ENCODE measurements at places on chromosomes 3 and 15.

DNA sequence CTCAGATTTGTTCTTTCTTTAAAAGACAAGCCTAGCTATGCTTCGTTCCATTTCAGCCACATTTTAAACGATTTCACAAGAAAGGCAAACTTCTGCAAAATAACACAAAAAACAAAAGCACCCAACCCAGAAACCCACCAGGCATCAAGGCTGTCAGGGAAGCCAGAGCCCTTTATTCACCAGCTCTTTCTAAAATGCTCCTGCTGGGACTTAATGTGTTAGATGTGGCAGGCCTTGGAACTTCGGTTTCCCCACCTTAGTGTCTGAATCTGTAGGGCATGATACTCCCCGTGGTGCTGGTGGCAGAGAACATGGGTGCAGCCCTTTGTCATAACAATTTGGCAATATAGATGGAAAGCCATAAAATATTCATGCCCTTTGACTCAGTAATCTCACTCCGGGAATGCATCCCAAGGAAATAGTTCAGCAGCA is 56.8 kb upstream of the LCTL start:
- DNase-seq = no peak

- no peak for DNase-seq
Measured at GRCh38 chr3:77605865-77606264, 566.0 kb downstream of the ROBO2 start.

- no peak for DNase-seq
Measured at GRCh38 chr3:64667138-64667537, 20.7 kb downstream of the ADAMTS9 start.

DNA sequence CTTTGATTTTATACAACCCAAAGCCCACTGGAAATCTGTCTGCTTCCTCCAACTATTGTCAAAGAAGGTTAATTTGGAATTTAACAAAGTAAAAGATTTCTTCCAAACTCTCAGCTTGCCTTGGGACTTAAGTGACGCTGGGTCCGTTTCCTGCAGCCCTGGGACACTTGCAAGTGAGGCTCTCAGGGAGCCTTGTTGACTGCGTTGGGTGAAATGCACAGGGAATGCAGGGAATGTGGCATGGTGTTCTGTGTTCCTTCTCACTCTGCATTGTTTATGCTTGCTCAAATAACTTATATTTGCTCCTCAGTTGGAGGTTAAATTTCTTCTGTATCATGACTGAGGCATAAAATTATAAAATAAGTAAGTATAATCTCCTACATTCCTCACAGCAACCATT is 60.9 kb upstream of the TJP1 start:
- DNase-seq = no peak

GRCh38 chr3:128466840-128467541 is at the start of gene DNAJB8:
TSS of gene DNAJB8 (minus strand) at chr3:128466890. CDS start at chr3:128463245, 3,645 bp downstream.
- no peak for DNase-seq

- DNase-seq = peak; percentile 19
Measured at GRCh38 chr15:88255484-88256278, 858 bp downstream of the NTRK3 start.

DNA sequence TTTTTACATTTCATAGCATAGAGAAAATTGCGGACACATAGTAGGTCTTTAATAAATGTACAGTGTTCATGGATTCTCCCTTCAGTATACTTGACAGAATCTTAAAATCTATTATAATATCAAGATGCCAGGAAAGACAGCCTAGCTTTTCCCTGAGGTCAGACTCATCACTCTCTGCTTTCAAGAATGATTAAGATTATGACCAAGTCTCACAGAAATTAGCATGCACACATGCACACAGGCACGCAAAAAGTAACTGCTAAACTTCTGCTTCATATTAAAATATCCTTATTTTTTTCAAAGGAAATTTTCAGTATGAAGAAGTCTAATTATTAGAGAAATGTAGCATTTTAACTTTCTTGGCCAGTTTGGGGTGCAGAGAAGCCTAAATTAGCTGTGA is 493.8 kb upstream of the NECTIN3 start:
- no peak for DNase-seq

- DNase-seq = no peak
Measured at GRCh38 chr3:52373676-52374075, 57.6 kb downstream of the DNAH1 start.

GRCh38 chr15:31415201-31415600 is 88.6 kb downstream of the KLF13 start:
- DNase-seq = no peak

DNA sequence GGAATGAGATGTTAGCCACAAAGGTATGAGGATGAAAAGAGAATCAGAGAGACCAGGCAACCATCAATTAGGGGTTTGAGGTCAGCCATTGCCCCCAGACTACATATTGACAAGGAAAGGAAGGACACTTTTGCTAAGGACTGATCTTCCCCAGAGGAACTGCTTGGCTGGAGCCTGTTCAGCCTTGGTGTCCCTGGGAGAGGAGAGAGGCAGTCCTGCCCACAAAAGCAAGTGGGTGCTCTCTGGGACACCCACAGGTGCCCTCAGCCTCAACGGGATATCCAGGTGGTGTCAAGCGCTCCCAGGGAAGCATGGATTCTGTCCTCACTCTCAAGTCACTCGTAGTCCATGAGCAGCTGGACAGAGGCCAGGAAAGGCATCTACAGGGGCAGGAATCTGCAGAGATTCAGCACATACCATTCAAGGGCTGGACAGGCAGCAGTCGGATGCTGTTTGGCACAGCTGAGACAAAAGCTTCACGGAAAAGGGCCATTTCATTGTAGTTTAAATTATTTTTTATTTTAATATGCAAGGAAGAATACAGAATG is 166.2 kb downstream of the UACA start:
- DNase-seq = no peak

GRCh38 chr3:152257563-152258035 is 11.1 kb upstream of the MBNL1 start:
- DNase-seq = no peak

GRCh38 chr3:172142051-172142863 is 102.9 kb downstream of the FNDC3B start:
- DNase-seq = no peak

GRCh38 chr3:111051354-111051753 is 20.3 kb upstream of the NECTIN3 start:
- DNase-seq = no peak

DNA sequence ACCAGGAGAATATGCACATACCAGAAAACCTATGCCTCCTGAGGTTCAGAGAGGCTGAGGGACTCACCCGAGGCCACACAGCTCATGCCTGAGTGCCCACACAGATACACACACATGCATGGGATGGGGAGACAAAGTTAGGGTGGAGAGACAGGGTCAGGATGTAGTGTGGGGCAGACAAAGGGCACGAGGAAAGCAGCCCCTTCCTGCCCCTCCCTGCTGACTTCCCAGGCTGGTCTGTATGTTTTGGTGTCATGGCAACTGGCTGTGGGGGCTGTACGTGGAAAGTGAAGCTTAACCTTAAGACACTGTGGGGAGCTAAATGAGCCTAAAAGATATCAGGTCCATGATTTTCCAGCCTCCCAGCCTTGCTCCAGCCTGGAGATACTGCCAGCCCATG is 57.8 kb downstream of the EPHB3 start:
- no peak for DNase-seq

DNA sequence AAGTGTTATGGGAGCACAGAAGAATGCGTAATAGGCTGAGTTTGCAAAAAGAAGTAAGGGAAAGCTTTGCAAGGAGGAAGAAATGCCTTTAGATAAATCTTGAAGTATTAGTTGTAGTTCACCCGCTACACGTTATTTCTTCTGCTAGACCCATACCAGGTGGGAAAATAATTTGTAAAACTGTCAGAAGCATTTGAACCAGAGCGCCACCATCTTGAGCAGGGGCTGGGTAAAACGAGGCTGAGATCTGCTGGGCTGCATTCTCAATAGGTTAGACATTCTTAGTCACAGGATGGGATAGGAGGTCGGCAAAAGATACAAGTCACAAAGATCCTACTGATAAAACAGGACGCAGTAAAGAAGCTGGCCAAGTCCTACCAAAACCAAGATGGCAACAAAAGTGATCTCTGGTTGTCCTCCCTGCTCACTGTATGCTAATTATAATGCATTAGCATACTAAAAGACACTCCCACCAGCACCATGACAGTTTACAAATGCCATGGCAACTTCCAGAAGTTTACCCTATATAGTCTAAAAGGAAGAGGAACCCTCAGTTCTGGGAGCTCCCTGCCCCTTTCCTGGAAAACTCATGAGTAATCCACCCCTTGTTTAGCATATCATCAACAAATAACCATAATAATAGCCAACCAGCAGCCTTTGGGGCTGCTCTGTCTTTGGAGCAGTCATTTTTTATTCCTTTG is 50.0 kb upstream of the ZNF280D start:
- no peak for DNase-seq

DNA sequence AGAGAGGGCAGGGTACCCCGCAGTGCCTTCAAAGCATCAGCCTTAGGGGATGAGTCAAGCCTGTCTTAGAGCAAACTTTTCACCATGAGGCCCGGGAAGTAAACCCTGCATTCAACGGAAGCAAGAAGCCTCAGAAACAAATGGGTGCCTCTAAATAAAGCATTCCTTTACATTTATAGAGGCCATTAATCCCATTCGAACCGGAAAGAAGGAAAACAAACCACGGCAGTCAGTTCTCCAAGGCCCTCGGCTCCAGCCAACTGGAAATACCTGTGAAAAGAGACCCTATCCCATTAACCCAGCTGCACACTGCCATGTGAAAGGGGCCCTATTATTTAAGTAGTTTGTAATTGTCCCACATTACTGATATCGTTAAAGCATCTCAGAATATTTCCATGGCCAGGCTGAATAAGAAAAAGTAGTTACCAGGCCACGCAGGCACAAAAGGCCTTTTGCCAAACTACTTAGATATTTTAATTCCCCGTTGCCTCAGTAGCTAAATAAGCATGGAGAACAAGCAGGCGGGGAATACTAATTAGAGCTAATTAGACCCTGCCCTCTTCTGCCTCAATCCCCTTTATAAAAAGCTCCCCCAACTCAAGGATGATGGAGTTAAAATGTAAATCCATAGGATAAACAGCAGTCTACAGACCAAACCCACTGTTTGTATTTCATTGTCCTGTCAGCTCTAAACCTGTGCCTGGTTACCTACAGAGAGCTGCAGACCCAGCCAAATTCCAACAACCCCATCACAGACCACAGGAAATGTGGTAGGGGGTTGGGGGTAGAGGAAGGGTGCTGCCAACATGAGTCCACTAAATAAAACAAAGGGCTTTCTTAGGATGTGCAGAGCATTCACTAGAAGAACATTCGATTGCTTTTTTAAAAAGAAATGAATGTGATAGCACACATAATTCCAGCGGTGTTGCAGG is 4.1 kb downstream of the ITGB5 start:
- no peak for DNase-seq

- DNase-seq = no peak
Measured at GRCh38 chr15:41877631-41878354, 16.1 kb downstream of the SPTBN5 start.

DNA sequence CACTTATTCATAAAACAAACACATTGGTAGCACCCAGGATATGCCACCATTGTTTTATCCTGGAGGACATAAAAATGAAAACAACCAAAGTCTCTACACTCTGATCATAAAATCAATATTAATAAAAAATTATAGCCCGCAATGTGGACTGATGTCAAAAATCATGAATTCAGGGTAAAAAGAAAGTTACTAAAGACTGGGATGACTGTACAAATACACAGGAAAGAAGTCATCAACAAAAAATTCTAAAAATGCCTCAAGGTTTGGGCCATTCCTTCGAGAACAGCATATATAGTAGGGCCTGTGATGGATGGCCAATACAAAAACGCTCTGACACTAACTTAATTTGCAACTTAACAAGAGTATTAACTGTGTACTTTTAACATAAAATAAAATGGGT is 76.8 kb downstream of the THBS1 start:
- no peak for DNase-seq

GRCh38 chr15:62624547-62625378 is 417.8 kb upstream of the TPM1 start:
- DNase-seq = peak; percentile 10

- no peak for DNase-seq
Measured at GRCh38 chr3:133463347-133463860, 63.5 kb downstream of the BFSP2 start.

DNA sequence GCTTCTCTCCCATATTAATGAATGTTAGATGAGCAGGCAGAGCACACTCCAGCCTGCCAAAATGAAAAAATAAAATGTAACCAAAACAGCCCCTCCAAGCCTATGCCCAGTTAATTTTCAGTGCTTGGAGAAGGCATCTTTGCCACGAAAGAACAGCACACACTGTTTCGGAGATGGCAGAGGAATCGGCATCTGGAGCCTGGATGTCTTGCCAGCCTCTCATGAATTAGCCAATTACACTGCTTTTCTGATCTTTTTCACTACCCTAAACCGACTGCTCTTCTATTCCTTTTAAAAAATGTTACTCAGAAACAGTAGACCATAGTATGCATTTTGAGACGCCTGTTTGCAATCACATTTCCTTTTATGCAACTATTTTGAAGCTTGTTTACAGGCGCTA is 249.6 kb downstream of the TLE3 start:
- DNase-seq = peak; percentile 68

- DNase-seq = no peak
Measured at GRCh38 chr3:149781741-149782140, 10.6 kb downstream of the ANKUB1 start.

GRCh38 chr3:105051111-105051510 is 315.6 kb upstream of the ALCAM start:
- DNase-seq = no peak
